ENCODE measurements at places on chromosomes 7 and 10.

DNA sequence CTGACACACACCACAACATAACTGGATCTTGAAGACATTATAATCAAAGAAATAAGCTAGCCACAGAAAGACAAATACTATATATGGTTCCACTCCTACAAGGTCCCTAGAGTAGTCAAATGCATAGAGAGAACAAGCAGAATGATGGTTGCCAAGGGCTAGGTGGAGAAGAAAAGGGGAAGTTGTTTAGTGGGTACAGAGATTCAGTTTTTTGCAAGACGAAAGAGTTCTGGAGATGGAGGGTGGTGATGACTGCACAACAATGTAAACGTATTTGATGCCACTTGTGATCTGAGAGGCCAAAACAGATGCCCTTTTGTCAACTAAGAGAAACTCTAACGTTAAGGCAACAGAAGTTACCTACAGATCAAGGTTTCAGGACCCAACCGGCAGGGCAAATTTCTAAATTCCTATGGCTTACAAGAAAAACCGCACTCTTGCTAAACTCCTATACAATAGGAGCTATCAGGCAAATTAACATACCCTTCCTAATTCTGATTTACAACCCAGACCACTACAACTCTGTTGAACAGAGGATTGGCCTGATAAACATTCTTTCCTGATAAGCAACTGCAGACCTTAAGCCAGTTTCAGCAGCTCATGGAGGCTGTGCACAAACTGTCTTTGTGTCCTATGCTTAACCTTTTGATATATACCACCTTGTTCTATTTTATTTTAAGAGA, 69.0 kb downstream of the FAM107B start:
- DNase-seq: no peak

DNA sequence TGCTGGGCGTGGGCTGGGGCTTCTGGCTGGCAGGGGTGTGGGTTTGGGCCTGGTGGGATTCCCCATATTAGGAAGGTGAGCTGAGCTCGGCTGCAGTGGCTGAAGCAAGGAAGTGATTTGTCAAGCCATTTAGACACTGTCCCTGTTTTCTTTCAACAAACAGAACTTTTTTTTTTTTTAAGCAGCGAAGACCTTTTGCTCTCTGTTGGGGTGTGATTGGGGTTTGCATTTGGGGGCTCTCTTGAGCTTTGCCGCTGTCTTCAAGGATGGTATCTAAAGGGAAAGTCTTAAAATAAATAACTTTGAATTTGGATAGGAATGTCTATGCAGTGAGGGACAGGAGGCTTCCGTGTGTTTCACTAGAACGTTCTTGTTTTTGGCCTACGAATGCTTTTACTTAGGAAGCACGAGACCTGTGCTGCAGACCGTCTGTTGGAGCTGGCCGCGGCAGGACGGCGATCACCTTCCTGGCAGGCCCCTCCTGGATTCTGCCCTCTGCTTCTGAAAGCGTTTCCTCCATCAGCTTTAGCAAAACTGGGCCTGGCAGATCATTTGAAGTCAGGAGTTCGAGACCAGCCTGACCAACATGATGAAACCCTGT, 43.9 kb downstream of the FOXK1 start:
- no peak for DNase-seq

- DNase-seq: no peak
These were observed 117.6 kb downstream of the DIP2C start for GRCh38 chr10:571688-572451.

- no peak for DNase-seq
These were observed 117.0 kb downstream of the WNT2 start for GRCh38 chr7:117205873-117206272.

GRCh38 chr7:1516586-1517251, 12.5 kb upstream of the INTS1 start:
- no peak for DNase-seq

DNA sequence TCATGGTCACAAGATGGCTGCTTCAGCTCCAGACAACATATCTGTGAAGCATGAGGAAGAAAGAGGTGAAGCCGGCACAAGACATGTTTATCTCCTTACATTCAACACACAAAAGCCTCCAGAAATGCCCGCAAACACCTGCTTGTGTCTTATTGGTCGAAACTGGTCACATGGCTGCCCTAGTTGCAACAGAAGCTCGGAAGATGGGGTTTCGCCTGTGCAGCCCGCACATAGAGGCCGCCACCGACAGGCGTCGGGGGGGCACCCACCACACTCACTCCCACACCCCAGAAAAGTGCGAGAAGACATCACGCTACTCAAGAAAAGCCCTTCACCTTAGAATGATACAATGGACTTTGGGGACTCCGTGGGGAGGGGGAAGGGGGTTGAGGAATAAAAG, 63.0 kb upstream of the MGMT start:
- DNase-seq: no peak

DNA sequence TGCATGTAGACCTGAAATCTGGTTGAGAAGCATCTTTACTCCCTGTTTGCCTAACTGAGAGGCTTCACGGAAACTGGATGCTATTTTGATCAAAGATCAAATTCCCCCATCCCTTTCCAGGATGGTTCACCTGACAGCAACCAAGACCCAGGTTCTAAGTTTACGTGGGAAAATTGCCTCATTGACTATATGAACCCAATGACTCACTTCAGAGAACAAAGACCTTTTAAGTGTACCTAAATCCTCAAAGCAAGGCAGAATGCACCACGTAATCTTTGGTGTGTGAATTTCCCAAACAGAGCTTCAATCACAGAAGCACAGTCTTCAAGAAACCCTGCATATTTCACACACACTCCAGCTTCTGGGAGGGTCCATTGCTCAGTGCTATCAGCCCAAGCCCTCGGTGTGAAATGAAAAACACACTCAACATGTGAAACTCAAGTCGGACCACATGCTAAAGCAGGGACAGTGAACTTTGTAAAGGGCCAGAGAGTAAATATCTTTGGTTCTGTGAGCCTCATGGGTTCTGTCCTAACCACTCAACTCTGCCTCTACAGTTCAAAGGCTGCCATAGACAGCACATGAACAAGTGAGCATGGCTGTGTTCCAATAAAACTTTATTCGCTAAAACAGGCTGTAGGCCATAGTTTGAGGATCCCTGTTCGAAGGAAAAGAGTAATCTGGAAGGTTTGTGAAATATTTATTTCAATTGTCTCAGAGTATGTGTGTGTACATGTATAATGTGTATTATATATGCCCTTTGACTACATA, 275.6 kb upstream of the FOXK1 start:
- no peak for DNase-seq

DNA sequence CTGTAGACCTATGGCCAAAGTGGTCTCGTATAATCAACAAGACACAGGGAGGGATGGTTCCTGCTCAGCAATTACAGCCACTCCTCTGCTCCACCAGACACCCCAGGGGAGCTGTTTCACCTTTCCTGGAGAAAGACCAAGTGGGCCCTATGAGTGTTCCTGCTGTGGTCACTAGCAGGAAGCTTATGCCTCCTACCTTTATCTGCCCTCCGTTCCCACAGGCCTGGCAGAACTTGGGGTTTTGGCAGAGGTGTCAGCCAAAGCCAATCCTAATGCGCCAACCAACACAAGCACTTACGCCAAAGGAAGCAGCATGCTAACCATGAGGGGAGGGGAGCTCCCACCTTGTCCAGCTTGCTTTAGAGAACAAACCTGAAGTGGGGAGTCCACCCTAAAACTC, 31.2 kb downstream of the XPNPEP1 start:
- DNase-seq: no peak

DNA sequence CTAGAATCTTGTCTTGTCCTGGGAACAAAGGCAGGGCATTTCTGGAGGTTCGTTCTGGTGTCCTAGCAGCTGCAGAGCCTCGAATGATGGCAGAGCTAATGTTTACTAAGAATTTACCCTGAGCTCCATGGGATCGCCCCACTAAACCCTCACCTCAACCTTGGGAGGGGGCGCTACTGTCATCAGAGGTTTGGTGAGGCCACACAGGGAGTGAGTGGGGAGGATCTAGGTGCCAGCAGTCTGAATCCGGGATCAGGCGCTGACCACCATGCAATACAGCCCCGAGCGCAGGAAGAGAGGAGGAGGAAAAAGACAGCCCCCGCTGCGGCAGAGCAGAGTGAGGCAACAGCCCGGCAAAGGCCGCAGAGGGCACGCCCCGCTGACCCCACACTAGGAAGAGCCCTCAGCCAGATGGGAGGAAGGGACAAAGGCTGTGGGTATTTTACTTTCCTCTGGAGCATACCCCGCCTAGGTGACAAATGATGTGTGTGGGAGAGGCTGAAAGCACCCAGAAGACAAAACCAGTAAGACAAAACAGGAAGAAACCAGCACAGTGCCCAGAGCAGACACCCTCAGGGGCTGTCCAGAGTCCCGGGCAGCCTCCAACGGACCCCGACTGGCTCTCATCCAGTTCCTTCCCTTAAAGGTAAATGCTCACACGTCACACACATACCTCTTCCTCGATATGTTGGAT, 103.5 kb downstream of the FAM53B start:
- no peak for DNase-seq

Data from RWPE1 (cell line).